ENCODE measurements at places on chromosomes 7 and 10.

DNA sequence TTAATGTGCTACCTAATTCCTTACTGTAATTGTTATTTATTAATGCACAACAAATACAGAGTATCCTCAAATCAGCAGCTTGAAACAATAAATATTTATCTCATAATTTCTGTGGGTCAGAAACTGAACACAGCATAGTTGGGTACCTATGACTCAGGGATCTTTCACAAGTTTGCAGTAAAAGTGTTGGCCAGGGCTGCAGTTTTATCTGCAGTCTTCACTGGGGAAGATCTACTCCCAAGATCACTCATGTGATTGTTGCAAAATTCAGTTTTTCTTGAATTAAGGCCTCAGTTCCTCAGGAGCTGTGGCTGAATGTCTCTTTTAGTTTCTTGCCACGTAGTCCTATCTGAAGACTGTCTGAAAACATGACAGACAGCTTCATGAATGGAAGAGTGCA, 237.8 kb downstream of the ZWINT start:
- no peak for DNase-seq

DNA sequence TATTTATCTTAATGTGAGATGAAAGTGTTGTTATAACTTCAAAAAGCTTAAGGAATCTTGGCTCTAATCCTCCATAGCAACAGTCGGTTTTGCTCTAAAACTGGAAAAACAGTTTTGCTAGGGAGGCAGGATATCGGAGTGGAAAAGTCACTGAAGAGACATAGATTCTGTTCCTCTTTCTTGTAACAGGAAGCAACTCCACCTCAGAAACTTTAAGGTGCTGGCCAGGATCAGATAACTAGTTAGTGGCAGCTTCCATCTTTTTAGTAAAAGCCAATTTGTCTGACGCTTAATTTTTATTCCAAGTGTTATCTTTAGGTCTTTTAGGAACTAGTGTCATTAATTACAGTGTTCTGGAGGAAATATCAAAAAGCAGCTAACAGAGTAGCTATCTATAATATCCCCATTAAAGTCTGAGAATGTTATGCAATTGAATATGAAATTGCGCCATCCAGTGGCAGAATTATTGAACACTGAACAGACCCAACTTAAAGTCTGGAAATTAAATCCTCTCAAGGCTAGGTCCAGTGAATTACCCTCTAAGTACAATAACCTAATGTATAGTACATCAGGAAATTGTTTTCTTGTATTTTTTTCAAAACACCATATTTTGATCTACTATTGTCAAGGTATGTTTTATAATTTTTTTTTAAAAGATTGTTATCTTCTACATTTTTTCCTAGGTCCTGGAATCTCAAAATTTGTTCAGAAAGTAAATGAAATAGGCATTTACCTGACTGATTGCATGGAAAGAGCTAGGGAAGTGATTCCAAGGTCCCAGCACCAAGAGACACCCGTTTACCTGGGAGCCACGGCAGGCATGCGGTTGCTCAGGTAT, 65.9 kb upstream of the CC2D2B start:
- peak; percentile 53 for DNase-seq

GRCh38 chr10:127535802-127536515, 13.2 kb upstream of the NPS start:
- no peak for DNase-seq

- no peak for DNase-seq
Observed at GRCh38 chr7:4916113-4916512, 32.6 kb upstream of the RADIL start.

- DNase-seq = no peak
Observed at GRCh38 chr7:141674171-141674671, 27.7 kb downstream of the DENND11 start.

DNA sequence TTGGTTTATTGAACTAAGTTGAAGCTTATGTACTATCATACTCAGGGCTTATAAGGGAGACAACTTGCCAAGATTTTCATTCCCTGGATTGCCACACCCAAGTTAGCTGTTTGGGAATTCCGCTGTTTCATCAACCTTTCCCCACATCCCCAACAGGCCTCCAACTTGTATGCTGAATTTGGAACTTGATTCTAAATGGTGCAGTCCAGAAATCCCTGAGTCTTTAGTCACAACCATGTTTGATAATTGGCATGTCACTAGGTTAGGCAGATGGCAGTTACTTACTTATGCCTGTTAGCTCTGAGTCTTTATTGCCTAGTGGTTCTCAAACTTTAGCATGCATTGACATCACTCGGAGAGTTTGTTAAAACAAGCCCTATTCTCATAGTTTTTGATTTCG, 135.4 kb upstream of the PRPS1L1 start:
- DNase-seq = no peak

GRCh38 chr10:124703778-124704427, 40.3 kb downstream of the FAM53B start:
- DNase-seq = no peak

- DNase-seq = no peak
Observed at GRCh38 chr10:95346715-95347401, 56.1 kb upstream of the PDLIM1 start.

DNA sequence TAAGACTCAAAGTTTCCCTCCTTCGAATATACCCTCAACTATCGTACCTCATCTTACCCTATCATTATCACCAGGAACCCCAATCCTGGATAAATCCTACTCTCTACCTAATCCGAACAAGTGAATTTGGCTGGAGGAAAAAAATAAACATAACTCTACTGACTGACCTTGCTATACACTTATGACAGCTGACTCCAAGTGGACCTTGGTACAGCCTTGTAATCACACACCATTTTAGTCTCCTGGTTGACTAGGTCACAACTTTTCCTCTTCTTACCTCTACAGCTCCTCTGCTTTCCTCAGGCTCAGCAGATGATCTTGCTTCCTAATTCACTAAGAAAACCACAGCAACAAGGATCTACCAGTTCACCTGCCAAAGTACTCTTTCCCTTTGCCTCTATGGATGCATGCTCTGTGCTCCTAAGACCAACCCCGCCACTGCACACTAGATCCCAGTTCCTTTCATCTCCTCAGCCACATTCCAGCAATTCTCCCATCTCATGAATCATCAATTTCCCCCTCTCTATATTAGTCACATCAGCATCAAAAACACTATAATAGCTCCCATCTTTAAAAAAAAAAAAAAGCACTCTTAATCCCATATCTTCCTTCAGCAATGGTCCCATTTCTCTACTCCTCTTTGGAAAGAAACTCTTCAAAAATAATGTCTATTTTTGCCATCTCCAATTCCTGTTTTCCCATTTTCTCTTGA, 35.5 kb downstream of the COA1 start:
- DNase-seq = no peak

- no peak for DNase-seq
Observed at GRCh38 chr7:107644309-107644974, 16.2 kb upstream of the SLC26A4 start.

- no peak for DNase-seq
Observed at GRCh38 chr7:90689260-90689659, 93.1 kb downstream of the CDK14 start.

GRCh38 chr7:134485203-134485602, 26.3 kb upstream of the AKR1B1 start:
- no peak for DNase-seq

DNA sequence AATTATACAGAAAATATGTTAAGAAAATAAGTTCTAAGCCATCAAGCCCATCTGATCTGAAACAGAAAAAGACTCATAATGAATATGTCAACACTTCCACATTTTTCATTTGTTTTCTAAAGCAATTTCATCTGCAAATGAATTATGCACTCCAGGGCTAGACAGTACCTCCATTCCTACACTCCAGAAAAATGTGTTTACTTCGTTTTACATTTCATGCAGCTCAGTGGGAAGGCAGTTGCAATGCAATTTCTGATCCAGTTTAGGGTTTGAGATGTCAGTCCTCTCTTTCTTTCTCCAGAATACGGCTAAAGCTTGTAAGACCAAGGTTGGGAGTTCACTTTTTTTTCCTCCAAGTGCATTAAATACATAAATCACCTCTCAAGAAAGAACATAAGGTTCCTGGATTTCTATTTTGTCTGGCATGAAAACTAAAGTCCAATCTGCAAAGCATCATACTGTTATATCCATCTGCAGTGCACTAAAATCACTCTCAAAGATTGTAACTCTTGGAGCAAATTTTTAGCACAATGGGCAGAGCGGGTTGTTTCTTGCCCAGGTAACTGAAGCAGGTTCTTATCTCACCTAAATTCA, 348.8 kb upstream of the C7orf33 start:
- no peak for DNase-seq

DNA sequence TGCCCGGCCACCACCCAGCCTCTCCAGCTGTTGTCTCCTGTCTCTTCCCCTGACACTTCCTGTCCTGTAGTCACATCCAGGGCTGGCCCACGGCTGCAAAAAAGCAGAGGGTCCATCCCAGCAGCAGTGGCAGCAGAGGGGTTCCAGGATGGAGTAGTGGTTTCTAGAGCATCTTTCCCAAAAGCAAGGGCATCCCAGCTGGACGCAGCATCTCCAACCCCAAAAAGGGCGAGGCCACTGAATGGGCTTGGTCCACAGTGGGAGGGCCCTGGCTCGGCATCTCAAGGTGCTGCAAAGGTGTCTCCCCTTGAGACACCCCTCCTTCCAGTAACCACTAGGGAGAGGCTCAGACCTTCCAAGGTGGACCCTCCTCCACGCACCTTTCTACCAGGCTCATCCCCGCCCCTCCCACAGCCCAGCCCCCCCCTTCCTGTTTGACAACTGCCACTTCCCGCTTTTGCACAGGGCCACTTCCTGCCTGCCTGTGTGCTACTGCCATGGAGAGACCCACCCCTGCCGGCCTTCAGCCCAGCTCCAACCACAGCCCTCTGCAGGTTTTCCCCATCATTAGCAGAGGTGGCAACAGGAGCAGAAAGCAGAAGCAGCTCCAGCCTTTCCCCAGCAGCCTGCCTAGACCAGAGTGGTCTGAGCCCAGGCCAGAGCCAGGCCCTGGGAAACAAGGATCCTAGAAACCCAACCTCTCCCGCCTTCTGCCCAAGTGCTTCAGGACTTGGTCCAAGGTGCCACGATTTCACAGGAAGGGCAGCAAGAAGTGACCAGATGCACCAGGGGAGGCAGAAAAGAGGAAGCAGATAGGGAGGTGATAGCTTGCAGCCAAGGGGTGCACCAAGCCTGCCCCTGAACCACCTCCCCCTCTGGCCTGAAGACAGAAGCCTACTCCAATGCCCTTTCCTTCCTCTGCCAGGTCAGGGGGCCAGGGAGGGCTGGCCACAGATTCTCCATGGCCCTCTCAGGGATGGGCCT, 8.6 kb downstream of the CAMK2G start:
- DNase-seq = peak; percentile 58

DNA sequence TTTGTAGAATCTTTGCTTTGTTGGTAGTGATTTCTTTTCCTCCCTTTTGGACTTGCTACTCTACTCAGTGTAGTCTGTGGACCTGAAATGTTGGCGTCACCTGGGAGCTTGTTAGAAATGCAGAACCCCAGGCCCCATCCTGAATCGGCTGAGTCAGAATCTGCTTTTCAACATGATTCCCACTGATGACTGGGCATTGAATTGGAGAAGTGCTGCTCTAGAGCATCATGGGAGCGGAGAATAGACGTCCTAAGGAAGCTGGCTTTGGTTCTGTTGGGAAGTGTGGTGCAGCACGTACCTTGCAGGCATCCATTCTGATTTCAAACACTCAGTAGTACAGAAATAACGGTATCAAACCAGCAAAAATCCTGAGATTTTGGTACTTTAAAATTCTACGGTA, 54.7 kb downstream of the RBM33 start:
- no peak for DNase-seq

GRCh38 chr10:32386623-32387260, 39.8 kb upstream of the EPC1 start:
- DNase-seq = no peak

- DNase-seq = no peak
Observed at GRCh38 chr7:149880638-149881311, 7.0 kb downstream of the ATP6V0E2 start.
